ENCODE measurements at places on chromosomes 7 and 10.

- DNase-seq, result no peak
Observed at GRCh38 chr7:89926701-89927100, 227.6 kb upstream of the STEAP1 start.

GRCh38 chr10:118356628-118357027, 14.5 kb upstream of the FAM204A start:
- DNase-seq, result no peak

GRCh38 chr10:46286991-46287693, at the start of gene ANTXRL:
ANTXRL (plus strand) TSS chr10:46286997; CDS start chr10:46287263, 266 bp downstream.
- DNase-seq, result peak; percentile 68

DNA sequence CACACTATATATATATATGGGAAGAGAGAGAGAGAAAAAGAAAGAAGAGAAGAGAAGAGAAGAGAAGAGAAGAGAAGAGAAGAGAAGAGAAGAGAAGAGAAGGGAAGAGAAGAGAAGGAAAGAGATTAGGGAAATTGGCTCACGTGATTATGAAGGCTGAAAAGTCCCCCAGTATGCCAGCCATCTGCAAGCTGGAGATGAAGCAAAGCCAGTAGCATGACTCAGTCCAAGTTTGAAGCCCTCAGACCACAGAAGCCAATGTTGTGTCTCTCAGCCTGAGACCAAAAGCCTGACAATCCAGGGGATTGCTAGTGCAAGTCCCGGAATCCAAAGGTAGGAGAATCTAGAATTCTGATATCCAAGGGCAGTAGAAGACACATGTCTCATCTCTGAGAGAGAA, 206.3 kb upstream of the PRSS1 start:
- no peak for DNase-seq

GRCh38 chr10:120474956-120475355, 17.9 kb downstream of the PLPP4 start:
- DNase-seq, result no peak

DNA sequence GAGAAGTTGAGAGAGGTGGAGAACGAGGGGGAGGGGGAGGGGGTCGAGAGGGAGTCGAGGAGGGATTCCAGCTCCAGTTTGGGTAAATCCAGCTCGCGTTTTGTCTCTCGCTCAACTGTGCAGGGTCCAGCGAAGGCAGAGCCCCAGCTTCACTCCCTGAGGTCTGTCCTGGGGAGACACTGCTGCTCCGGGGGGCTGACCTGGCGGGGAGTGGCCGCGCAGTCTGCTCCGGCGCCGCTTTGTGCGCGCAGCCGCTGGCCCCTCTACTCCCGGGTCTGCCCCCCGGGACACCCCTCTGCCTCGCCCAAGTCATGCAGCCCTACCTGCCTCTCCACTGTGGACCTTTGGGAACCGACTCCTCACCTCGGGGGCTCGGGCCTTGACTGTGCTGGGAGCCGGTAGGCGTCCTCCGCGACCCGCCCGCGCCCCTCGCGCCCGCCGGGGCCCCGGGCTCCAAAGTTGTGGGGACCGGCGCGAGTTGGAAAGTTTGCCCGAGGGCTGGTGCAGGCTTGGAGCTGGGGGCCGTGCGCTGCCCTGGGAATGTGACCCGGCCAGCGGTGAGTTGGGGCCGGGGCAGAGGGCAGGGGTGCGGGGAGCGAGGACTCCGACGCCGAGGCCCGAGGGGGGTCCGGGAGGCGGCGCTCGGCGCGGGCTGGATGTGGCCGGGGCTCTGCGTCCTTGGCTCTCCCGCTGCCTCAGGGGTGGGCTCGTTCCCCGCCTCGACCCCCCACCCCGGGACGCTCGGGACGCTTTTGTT, at the start of gene TET1:
TET1 (plus strand) TSS at position 152 of the 757 bp plus-strand sequence. CDS start 12,002 bp downstream, outside the sequence.
- no peak for DNase-seq

DNA sequence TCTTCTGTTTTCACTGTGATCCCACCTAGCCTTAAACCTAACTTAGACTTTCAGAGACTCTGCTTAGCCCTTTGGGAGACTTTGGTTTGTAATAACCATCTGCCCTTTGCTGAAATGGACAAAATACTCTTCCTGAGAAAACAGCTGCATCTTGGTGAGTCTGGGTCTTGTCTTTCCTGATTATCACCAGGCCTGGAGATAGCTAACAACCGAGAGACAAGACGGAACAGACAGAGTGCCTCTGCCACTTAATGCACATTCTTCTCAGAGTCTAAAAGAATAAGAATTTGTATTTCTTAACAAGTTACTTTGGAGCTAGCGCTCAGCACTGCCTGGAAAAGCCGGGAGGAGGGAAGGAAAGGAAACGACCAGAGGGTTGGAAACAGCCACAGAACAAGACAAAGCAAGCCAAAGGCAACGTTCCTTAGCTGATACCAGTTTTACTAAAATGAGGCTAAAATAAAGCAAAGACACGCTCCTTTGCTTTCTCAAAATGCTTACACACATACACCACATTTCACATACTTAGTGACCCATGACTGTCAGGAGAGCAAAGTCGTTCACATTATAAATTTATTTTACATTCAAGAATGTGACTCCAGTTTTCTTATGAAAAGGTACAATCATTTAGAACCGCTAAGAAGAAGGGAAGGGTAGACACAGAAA, 70.3 kb upstream of the DGKI start:
- DNase-seq, result no peak

DNA sequence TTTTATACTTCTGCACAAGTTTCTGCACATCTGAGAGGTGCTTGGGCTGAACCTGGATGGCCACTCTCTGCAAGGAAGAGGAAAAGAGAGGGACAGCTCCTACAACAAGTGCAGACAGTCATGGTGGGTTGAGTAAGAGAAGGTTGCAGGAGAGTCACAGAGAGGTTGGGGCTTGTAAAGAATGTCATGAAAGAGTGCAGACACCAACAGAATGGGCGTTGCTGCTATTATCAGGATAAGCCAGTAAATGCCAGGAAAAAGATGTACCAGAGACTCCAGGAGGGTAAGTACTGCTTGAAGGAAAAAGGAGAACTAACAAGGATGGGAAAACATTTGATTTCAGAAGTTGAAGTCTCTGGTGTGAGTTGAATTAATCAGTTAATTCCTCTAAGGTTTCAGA, 77.8 kb upstream of the NRP1 start:
- DNase-seq, result no peak

- no peak for DNase-seq
Observed at GRCh38 chr7:106419455-106420182, 134.8 kb upstream of the NAMPT start.

- DNase-seq, result no peak
Observed at GRCh38 chr10:99523251-99523773, 9.4 kb upstream of the NKX2-3 start.

- no peak for DNase-seq
Observed at GRCh38 chr10:53236941-53237340, 464.4 kb upstream of the MBL2 start.

- no peak for DNase-seq
Observed at GRCh38 chr7:32043688-32044087, 26.5 kb downstream of the PDE1C start.

GRCh38 chr7:122329145-122329802, 24.7 kb upstream of the FEZF1 start:
- no peak for DNase-seq

- no peak for DNase-seq
Observed at GRCh38 chr10:119518176-119518575, 24.3 kb downstream of the RGS10 start.

GRCh38 chr10:49024484-49024883, 84.8 kb upstream of the LRRC18 start:
- no peak for DNase-seq

- no peak for DNase-seq
Observed at GRCh38 chr7:29009947-29010346, 51.8 kb upstream of the TRIL start.

- DNase-seq, result no peak
Observed at GRCh38 chr7:7203813-7204575, 21.6 kb downstream of the C1GALT1 start.

DNA sequence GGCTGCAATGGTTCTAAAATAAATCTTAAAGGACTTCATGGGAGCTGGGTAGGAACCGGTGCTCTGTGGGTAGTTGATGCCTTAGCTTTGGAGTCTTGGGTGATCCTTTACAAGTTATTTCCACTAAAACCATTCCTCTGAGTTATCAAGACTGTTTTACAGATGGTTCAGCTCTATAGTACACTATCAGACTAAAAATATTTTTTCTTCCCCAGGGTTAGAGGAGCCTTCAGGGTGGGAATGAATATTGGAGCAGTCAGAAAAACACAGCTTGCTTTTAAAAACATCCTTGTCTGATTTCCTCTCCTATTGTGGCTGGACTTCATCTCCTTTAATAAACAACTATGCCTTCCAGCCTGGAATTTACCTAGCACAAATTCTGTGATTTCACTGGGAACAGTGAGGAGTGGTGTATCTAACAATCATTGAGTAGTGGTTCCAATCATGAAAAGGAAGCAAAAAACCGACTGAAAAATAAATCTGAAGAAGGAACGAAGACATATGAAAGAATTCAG, 102.6 kb upstream of the AFAP1L2 start:
- DNase-seq, result no peak

- no peak for DNase-seq
Observed at GRCh38 chr7:117776224-117776623, 97.0 kb downstream of the CTTNBP2 start.

- DNase-seq, result no peak
Observed at GRCh38 chr7:138837627-138838026, 39.6 kb upstream of the ATP6V0A4 start.

GRCh38 chr10:18681366-18681765, 22.1 kb downstream of the ARL5B start:
- DNase-seq, result no peak

GRCh38 chr10:5975641-5976473, 1.5 kb downstream of the IL15RA start:
- no peak for DNase-seq

DNA sequence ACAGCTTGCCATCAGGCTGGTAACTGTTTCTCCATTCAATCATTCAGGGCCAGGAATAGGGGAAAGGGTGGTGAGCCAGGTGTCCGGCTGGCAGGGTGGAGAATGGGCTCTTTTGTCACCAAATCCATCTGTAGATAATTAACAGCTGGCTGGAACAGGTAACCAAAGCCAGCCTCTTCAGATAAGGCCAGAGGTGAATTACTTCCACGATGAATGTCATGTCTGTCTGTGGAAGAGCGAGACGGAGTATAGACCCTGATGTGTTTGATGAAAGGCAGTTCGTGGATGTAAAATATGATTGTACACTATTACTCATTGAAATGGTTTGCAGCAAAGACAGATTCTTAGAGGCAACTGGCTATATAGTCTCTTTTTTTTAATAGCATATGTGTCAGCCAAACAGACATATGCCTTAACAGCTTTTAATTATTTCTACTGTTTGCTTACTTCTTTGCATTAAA, 149.8 kb downstream of the KLF6 start:
- DNase-seq, result no peak

DNA sequence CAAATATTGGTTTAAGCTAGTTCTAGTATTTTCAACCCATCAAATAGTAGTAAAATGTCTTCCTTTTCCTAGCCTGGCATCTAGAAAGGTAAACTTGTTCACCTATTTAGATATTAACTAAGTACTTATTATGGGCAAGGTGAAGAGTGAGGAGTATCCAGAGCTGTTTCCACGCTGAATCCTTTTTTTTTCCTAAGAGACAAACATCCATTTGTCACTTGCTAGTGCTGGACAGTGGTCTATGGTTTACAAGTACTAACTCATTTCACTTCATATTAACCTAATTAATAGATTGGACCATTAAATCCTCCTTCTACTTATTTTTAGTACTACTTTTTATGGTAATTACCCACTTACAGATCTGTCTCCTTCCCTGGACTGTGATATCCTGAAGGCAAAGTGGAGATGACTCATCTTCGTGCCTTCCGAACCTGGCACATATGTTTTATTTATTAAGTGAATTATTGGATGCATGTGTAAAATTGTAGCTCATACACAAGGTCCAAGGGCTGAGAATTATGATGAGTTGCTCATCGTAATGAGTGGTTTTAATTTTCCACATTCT, 159.6 kb upstream of the IGFBP3 start:
- DNase-seq, result no peak

DNA sequence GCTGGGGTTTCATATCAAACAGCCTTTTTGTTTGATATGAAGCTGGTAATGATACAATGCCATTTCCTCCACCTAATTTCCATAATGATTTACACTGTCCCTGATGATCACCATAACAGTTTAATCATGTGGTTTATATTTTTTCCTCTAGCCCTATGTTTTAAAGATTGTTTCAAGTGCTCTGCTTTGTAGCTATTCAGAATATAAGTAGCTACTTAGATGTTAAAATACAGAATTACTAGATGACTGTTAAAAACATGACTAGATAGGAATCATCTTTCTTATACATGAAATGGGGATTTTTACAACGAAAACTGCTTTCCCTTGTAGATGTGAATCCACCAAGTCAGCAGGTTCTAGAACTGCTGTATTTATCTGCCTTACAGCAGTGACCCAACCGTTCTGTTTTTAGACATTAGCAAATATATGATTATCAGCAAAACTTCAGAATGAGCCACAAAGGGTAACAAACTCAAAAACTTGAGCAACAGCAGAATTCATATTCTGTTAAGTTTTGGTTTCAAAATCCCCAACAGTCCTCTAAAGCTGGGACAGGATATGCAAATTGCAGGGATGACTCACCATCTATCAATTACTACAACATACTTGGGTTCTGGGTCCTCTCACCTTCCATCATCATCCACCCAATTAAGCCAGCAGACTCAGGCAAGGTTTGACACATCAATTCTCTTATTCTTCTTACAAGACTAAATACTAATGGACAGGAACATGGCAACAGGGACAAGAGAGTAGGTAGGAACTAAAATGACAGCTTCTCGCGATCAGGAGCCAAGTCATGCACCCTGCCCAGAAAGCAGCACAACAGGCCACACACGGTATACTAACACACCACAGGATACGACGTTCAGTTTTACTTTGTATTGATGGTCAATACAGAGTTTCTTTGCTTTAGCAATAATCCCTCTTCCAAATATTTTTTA, 83.9 kb downstream of the PIP4K2A start:
- DNase-seq, result no peak

DNA sequence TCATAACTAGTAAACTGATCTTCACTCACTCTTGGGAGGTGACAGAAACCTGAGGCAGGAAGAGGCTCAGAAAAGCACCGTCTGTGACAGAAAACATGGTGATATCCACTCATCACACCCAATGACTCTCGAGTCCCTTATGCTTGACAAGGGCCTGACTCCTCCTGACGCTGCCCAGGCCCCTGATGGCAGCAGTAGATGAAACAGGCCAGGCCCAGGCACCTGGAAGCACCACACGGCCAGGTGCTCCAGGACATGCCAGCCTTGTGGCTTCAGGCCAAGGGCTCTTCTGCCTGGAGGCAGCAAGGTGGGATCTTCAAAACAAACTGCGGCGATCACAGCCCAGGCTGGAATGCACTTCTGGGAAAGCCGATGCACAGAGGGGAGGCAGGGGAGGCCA, 89.3 kb downstream of the MAD1L1 start:
- no peak for DNase-seq

GRCh38 chr7:98387544-98388226, 13.2 kb downstream of the BAIAP2L1 start:
- no peak for DNase-seq
